Activated CD4-positive, alpha-beta T cell treated with anti-CD3 and anti-CD28 coated beads, Interleukin-2, amount 10 ng/mL, durations not matched to agents 7 days and 5 days (primary cell): ENCODE measurements at places on chromosomes 2 and 18.

DNA sequence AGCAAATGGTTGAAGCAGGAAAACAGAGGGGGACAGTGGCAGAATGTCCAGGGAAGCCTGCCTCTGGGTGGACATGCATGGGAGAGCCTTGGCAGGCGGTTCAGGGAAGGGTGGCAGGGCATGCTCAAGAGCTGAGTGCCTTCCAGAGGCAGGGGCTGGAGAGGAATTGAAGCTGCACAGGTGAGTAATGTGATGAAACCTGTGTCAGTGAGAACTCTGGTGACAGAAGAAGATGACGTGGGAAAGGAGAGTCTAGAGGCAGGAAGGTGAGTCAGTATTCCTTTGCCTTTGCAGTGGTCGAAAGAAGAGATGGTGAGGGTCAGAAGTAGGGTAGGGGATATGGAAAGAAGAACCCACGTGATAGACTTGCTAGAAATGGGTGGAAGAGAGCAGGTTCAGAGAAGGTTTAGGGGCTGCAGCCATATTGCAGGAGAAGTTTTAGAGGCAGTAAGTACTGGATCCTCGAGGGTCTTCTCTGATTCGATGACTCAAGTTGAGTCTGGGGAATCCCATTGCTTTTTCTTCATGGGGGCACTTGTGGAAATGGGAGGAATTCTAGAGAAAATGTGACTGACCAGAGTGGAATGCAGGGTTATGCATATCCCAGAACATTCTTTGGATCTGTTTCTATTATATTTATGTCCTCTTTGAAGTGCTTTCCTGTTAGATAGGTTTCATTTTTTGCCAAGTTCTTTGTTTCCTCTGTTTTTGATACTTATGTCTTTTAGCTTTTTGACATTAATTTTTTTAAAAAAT, 37.4 kb downstream of the TMEM87B start:
- DNase-seq: no peak

DNA sequence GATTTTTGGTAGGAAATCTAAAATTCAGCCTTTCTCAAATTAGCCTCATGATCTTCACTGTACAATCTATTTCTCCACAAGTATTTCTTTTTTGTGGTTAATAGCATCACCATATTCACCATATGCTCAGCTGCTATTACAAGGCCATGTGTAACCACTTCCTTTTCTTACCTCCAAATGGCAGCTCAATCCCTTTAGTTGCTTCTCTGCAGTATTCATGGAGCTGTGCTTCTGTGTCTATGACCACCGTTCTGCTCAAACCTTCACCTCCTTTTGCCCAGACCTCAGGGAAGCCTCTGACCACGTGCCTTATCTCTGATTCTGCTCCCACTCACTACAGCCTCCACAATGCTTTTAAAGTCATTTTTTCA, 126.7 kb upstream of the TMEM200C start:
- no peak for DNase-seq

DNA sequence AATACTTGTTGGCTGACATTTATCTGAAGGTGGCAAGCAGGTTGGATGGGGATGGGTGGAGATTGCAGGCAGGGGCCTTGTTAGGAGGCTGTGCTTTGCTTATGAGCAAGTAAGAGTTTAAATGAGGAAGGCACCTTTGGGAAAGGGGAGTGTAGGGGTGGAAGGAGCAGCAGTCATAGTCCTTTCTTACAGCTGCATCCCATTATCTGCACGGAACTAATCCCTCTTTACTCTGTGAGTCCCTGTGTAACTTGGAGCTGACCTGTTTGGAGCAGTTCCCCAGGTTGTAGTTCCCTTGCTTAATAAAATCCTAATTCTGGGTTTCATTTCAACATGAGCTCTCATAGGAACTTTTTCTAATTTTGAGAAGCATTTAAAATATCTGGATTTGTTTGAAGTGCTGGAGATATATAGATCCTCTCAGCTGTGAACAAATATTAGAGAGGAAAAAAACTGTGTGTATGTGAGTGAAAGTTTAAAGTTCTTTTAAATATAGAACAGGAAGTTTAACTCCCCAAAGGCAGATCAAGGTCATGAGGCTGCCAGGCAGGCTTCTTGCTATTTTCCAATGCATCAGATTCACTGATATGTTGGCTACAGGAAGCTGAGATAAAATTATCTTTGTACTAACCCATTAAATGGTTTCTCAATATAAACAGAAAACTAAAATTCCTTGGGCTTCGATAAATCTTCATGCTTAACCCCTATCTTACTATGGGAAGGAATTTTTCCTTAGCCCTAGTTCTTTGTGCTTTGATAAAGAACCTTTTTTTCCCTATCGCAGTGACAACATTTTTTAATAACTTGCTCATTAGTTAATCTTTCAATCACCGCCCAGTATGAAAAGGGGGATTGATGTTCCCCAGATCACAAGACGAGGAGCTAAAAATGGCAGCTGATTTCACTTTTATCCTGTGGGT, 104.6 kb upstream of the EML6 start:
- no peak for DNase-seq

DNA sequence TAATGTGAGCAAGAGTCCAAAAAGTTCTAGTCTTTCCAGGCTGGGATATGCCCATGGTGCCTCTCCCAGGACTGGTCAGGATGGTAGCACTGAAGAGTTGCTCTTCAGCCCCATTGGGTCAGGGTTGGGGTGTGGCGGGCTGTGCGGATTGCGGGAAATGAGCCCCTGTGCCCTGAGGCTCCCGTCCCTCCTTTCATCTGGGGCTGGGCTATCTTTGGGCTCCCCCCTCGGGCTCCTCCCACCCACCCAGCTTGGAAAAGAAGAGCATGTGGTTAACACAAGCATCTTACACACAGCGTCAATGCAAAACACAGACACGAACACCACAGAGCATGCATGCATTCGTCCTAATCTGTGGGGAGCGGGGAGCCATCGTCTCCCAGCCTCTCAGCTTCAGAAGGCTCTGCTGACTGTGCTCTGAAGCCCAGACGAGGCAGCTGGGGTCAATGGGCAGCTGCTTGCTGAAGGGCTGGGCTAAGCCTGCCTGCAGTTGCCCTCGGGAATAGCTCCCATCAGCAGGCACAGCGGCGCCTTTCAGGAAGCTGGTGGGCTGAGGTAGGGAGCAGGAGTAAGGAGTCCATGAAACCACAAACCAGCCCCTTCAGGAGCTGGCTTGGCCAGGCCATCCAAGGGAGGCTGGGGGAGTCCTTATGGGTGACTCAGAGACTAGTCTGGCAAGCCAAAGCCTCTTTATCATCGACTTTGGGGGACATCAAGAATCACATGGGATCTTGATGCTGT, 112.9 kb downstream of the CLIP4 start:
- DNase-seq: no peak

DNA sequence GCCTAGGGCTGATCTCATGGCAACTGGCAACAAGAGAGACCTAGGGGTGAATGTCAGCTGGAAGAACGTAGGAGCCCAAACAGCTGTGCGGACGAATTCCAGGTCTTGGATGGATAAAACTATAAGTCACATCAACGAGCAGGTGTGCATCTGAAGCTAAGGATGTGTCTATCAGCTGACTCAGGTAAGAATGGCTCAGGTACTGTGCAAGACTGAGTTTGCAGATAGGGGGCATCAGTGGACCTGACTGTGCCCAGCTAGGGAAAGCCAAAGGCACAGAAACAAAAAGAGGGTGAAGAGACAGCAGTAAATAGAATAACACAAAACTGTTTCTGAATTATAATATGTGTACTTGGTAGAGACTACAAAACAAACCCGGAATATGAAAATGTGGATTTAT, 357.3 kb downstream of the ZEB2 start:
- peak; percentile 39 for DNase-seq

DNA sequence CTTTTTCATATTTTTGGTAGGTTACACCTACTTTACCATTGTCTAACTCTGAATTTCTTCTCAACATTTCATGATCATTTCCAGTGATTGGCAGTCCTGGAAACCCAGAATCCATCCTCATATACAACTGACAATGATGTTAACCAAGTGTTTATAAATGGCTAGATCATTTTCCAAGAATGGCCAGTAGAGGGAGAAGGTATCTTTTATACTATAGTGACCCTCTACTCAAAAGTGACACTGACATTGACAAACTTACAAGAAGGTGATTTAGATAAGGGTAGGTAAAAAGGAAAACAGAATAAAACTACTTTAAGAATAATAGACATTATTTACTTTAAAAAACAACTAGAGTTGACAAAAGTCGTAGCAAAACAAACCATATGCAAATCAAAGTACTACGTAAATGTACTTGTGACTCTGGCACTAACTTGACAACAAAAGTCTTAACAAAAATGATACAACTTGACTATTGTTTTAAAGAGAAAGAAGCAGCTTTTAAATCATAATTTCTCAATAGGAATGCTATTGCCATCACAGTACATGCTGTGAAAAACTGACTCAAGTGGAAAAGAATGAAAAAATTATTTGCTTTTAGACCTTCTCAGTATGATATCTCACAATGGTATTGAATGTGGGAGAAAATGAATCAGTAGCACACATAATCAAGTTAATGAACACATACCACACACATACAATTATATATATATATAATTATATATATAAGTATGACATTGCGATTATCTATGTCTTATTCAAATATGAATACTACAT, 76.6 kb upstream of the GRB14 start:
- no peak for DNase-seq

DNA sequence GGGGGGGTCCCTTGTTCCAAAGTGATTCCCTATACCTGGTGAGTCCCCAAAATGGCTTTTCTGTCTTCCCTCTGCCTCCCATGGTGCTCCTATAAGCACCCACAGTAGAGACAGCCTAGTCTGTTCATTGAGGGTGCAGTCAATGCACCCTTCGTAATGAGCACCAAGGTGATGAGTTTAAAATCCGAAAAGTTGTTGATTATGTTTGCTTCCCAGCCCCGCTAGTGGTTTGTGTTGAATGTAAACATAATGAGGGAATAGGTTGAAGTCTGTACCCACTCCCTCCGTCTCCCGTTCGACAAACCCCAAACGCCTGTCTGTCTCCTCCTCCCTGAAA, 2.3 kb downstream of the FOSL2 start:
- no peak for DNase-seq
